NCI-H2081 treated with DMSO at 0.1 percent for 48 hours (cell line): ENCODE measurements at places on chromosomes 11 and 22.

- no peak for DNase-seq
Observed at GRCh38 chr11:68966894-68967780, 13.6 kb downstream of the MRGPRD start.

DNA sequence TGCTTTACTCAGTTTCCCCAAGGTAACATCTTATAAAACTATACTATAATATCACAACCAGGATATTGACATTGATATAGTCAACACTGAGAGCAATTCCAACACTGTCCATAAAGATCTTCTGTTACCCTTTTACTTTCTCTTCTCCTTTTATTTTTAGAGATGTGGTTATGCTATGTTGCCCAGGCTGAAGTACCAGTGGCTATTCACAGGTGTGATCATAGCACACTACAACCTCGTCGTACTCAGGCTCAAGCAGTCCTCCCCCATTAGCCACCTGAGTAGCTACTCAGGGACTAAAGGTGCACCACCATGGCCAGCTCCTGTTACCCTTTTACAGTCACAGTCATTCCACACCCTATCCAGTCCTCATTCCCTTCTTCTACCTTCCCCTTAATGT is 119.7 kb downstream of the CWF19L2 start:
- DNase-seq, result no peak

GRCh38 chr11:31301549-31302510 is 67.7 kb downstream of the DCDC1 start:
- DNase-seq, result no peak

DNA sequence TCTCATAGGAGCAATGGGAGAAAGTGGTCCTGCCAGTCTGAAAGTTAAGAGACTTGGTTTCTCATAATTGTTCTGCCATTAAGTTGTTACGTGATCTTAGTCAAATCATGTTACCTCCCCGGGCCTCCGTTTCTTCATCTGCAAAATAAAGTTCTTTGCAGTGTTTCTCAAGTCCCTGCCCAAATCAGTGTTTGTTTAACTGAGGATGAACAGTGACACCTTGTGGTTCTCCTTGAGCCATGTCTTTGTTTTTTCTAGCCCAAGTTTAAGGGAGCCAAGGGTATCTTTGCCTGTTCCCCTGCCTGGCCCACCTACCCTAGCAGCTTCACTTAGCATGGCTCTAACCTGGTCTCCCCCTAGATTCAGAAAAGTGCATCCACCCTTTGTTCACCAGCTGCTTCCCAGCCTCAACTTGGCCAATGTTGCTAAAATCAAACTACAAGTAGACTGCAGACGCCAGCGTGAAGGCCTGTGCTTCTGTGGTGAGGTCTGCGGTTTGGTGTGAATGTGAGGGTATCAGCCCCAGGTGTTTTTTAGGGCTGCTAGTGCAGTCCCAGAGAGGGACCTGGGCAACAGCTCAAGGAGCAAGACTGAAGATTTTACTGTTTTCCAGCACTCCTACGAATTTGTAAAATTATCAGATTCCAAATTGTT is 35.5 kb downstream of the FZD4 start:
- no peak for DNase-seq

DNA sequence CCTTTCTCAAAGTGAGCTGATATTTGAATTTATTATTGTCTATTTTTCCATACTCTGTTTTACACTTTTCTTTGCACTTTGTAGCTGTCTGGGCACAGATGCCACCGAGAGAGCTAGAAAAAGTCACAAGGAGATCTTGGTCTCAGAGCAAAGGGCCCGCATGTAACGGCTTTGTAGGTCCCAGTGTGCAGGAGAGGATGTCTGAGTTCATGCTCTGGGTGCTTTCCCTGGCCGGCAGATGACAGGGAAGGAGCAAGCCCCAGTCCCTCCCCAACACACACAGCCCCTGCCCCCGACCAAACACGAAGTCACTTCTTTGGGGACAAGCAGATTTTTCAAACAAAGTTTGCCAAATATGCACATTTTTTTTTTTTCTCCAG is 55.8 kb downstream of the SMIM38 start:
- no peak for DNase-seq

GRCh38 chr11:61429691-61430582 is at the start of the genes CPSF7 and SDHAF2:
Gene CPSF7 (minus strand): TSS chr11:61429975. CDS start chr11:61429235, 740 bp downstream.
Gene SDHAF2 (plus strand): TSS chr11:61430124. CDS start chr11:61430147, 23 bp downstream.
- DNase-seq, result peak; percentile 53

DNA sequence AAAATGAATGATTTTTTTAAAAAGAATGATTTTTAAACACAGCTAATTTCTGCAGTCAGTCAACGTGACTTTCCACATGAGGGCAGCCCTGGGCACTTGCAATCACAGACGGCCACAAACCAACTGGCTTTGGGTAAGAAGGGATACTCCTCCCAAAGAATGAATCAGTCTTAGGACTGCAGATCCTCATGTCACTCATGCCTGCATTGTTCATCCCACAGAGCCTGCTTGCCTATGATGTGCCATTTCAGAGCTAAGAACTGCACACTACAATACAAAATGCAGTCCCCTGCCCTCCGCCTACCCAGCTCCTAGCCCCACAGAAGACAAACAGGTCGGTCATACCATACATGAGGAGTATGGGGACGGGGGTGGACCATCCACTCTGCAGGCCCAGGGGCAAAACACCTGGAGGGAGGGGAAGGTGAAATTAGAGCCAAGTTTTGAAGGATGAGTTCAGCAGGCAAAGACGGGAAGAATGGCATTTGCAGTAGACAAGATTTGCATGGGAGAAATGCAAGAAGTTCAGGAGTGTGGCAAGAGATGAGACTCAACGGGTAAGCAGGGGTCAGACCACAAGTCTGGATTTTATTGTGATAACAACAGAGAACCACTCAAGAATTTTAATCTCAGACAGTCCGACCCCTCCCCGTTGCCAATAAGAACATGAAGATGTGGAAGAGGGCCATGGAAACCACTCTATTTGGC is 24.7 kb downstream of the PACSIN2 start:
- no peak for DNase-seq

GRCh38 chr11:95296621-95297025 is 65.6 kb upstream of the SESN3 start:
- no peak for DNase-seq

DNA sequence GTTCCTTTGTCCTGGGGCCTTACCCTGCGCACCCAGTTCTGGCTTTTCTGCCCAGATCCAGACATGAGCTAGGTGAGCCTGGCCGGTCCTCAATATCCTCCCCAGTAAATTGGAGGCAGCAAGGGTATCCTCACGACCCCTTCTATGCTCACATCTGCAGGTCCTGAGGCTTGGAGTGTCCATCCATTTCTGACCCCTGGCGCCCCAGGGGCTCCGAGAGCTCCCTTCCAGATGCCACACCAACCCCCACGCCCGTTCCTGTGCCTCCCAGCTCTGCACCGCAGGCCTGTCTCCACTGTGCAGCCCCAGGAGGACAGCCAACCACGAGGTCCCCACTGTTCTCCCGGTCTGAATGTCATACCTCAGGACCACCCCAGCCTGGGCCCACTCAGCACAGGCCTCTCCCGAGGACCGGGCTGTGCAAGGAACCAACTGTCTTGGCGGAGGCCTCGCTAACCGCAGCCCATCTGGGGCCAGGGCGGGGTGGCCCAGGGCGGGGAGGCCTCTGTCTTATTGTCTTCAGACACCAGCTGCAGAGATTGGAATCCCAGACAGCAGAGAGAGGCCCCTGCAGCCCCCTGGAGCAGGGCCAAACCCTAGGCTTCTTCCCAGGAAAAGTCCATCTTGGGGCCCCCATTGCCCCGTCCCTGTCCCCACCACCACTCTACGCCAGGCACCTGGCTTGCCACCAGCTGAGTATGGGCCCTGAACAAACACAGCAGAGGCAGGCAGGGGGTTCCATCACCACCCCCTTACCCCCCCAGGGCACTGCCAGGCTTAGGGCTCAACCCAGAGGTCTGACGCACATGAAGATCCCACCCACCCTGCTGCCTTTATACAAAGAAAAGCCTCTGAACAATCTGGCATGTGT is 39.3 kb downstream of the ALX4 start:
- DNase-seq, result no peak

GRCh38 chr22:30105483-30105882 is 25.2 kb downstream of the HORMAD2 start:
- DNase-seq, result no peak

DNA sequence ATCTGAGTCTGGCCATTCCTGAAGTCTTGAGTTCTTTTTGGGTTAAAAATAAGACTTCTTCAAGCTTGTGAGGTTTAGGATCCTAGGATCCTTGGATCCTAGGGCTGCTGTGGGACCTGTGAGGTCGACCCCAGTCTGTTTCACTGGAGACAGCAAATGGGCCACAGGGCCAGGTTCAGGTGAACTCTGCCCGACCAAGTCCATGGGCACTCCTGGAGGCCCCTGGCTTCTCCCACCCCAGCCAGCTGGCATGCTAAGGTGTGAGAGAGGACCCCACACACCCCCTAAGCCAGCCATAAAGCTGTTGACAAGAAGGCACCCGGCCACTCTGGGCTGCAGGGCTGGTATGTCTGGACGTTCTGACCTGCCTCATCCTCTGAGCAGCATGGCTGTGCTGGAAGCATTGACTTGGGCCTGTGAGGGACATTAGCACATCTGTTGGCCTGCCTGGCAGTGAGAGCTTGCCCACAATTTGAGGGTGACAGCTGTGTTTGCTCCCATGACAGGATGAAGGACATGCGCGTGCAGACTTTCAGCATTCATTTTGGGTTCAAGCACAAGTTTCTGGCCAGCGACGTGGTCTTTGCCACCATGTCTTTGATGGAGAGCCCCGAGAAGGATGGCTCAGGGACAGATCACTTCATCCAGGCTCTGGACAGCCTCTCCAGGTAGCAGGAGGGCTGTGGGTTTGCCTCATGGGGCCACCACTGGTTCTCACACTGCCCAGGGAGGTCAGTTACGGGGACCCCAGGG is 16.0 kb downstream of the CLDN5 start:
- no peak for DNase-seq

- no peak for DNase-seq
Observed at GRCh38 chr11:121672630-121673487, 220.1 kb upstream of the SORL1-AS1 start.
